Fibroblast of gingiva (primary cell): ENCODE measurements at places on chromosomes 6 and 20.

DNA sequence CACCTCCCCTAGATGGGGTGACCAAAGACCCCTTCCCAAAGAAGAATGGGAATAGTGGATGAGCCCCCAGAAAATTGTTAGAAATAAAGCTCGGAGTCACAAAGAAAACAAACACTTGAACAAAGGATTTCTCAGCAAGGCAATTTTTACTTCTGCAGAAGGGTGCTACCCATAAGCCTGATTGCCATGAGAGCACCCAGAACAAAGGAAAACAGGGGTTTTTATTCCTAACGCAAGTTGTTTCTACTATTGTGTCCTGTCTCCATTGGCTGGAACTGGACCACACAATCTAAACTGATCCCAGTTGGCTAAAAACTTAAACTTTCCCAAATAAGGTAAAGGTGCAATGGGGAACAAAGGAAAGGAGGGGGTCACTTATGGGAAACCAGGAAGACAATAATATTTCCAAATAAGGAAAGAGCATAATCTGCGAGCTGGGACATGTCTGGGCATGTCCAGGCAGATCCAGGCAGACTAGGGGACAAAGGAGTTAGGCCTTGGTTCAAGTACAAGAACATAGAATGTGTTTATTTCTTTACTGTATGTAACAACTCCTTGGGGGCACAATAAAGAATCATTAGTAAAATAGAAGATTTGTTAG lies 20.0 kb downstream of the HLA-B start:
- no peak for DNase-seq

- peak; percentile 98 for DNase-seq
These were observed 434 bp upstream of the ECI2 start for GRCh38 chr6:4135665-4136353.

- DNase-seq = no peak
These were observed 9.1 kb downstream of the KIZ start for GRCh38 chr20:21134883-21135493.

DNA sequence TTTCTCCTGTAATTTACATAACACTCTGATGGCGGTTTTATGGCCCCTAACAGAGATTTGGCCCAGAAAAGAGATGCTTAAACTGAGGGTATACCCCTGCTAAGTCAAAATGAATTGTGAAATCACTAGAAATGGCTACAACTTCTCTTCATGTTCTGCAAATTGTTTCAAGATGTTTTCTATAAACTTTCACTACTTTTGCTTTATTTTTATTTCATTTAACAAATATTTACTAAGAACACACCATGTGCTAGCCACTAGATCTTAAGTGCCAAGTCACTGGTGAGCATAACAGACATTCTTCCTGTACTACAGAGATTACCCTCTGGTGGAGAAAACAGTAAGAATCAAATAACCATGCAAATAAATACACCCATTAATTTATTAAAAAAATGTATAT lies 87.6 kb downstream of the KCNQ5 start:
- DNase-seq = peak; percentile 75

DNA sequence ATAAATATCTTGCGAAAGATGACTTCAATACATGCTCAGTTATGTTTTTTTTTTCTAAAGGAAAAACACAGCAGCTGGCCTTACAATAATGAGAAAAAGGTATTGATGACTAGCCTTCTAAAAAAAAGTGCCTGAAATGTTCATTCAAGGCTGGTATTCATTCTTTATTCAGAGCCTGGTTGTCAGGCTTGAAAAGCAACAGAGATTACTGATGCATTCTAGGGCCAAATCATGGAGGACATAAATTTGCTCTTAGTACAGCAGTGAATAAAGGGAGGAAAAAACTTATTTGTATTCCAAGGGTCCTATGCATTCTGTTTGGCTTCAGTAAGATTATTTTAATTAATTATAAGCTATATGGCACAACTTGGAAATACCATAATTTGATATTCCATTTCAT lies 83.5 kb downstream of the WASF1 start:
- DNase-seq = no peak

DNA sequence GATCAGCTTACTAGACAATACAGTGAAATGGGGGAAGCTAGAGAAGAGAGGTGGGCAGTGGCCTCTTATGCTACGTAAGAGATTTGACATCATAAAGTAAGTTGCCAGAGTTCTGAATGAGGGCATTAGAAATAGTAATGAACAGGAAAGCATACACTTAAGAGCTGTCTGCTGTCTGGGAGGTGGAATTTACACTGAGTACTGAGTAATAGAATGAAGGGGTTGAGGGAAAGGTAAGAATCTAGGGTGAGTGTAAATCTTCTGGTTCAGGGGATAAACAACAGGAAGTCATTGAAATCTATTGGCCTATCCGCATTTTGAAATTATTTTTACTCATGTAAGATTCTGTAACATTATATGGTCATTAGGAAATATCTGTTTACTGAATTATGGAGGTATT lies 35.8 kb downstream of the HLA-DMB start:
- peak; percentile 11 for DNase-seq

DNA sequence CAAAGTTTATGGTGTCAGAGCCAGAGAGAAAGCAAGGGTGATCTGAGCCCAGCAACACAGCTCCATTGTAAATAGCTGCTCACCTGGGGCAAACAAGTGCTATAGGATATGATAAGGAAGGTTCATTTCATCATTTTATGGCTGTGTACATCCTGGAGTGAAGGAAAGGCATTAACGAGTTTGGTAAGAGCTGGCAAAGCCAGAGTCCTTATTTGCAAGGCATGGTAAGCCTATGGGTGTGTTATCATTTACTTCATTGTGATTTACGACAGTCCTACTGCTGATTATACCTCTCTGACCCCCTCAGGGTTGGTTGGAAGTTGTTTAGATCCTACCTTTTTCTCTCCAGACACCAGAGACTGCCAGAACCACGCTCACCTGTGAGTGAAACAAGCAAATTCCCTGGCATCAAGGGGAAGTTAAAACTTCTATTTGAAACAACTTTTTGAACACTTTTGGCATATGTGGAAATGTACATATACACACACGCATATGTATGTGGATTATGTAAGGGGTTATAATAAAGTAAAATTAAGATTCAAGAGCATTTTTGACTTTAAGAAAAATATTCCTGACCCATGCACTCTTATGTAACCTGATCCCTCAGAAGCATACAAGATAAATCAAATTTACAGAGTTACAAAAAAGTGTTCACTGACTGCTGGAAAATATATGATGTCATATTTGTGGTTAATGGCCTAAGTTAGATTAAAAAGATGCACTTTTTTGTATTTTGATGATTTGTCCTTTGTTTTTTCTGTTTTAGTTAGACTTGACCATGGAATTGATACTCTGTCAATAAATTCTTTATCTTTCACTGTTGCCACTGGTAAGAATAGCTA lies 40.4 kb upstream of the EDN1 start:
- DNase-seq = no peak

DNA sequence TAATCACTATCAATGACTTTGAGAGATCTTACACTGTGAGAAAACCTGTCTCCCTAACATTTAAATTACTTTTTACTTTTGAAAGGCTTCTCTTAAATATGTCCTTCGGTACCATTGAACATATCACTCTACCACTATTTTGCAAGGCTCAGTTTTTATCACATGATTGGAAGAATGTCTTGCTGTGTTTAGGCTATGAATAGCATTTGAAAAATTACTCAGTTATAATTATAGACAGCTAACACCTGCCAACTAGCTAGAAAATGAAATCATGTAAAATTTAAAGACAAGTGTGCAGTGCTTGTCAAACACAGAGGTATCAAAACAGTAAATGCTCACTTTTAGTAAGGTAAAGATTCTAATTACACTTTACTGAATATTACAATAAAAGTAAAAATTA lies 11.0 kb downstream of the SESN1 start:
- DNase-seq = no peak

- no peak for DNase-seq
These were observed 153.4 kb downstream of the PHACTR1 start for GRCh38 chr6:12869816-12870432.
